ENCODE measurements at places on chromosomes 2 and 18.

DNA sequence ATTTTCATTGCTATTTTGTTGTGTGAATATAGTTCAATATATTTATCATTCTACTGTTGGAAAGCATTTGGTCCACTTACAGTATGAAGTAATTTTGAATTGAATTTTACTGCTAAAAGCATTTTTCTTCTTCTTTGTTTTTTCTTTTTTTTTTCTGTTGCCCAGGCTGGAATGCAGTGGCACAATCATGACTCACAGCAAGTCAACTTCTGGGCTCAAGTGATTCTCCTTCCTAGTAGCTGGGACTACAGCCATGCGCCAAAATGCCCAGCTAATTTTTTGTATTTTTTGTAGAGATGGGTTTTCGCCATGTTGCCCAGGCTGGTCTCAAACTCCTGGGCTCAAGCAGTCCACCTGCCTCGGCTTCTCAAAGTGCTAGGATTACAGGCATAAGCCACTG lies 2.4 kb upstream of the ETAA1 start:
- no peak for DNase-seq

DNA sequence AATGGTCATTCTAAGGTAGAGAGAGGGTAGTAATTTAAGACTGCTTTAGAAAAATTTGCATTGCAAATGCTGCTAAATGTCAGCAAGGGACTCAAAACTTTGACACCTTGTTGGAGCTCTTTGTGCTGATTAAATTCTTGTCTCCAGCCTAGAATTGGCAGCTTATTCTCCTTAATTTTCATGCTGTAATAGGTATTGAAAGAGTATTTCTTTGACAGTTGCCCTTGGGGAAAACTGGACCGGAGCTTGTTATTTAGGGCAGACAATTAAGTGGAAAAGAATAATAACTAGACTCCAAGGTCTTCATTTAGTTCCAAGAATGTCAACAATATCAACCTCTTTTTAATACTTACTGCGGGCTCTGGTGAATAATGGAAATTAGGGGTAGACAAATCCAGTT lies 264.0 kb downstream of the TPGS2 start:
- DNase-seq = no peak

GRCh38 chr2:238528953-238529781 lies 102.4 kb downstream of the ASB1 start:
- no peak for DNase-seq

GRCh38 chr2:33316328-33316727 lies 160.1 kb upstream of the RASGRP3 start:
- DNase-seq = no peak

GRCh38 chr2:162579169-162579568 lies 235.2 kb downstream of the GCA start:
- no peak for DNase-seq

DNA sequence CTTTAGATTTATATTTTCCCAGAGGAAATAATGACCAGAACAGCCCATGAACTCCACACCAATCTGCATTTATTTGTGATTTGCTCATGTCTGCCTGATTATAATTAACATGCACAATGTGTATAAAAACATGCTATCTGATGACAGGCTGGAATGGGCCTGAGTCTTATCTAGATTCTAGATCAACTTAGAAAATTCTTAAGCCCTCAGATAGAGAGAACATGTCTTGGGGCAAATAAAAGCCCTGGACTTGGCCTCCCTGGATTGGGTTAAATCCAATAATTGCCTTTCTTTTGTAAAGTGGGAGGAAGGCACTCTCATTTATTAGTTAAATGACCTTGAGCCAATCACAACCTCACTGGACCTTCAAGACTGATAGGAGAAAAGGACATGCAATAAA lies 61.8 kb downstream of the EVA1A start:
- DNase-seq = no peak

DNA sequence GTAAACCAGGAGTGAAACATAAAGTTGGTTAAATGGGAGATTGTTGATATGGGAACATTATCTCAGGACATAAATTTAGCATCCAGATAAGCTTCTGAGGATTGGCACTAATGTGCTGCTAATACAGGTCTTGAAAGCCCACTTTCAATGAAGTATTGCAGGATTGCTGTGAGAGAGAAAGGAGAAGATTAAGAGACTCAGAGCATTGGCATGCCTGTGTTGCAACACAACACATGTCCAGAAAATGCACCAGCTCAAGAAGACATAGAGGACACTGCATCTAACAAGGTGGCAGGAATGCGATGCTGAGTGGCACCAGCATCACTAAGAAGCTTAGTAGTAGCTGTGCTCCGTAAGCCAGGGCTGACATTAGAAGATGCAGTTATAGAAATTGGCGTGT lies 728.9 kb downstream of the SUCLG1 start:
- DNase-seq = no peak

- no peak for DNase-seq
These were observed 4.3 kb downstream of the TSHZ1 start for GRCh38 chr18:75214766-75215510.

- DNase-seq = no peak
These were observed 21.1 kb downstream of the SERPINE2 start for GRCh38 chr2:224017957-224018356.

DNA sequence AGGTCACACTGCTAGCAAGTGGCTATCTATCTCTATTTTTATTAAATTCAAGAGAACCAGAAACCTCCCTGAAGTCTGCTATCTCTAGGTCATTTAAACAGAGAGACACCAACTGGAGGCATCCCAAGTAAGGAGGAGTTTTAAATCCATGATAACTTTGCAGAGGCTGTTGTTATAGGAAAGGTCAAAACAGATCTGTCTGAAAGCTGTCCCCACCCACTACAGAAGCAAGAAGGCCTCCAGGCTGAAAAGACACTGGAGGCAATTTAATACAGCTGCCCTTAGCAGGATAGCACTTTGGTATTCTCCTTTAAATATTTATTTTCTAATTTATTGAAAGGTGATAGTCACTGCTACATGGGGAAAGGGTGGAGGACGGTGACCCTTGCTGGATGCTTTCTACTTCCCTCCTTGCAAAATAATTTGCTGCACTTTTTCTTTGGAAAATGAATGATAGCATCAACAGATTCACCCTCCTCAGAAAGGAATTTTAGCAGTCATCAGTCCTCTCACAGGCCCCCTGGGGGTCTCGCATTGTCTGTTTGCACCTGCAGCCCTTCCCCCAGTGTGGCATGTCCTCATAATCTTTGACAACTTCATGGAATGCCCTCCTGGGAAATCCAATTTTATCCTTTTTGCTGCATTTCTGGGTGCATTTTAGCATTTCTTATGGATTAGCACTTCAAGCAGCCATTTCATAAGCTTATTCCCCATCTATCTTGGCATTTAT lies 429.5 kb upstream of the TNP1 start:
- DNase-seq = no peak

DNA sequence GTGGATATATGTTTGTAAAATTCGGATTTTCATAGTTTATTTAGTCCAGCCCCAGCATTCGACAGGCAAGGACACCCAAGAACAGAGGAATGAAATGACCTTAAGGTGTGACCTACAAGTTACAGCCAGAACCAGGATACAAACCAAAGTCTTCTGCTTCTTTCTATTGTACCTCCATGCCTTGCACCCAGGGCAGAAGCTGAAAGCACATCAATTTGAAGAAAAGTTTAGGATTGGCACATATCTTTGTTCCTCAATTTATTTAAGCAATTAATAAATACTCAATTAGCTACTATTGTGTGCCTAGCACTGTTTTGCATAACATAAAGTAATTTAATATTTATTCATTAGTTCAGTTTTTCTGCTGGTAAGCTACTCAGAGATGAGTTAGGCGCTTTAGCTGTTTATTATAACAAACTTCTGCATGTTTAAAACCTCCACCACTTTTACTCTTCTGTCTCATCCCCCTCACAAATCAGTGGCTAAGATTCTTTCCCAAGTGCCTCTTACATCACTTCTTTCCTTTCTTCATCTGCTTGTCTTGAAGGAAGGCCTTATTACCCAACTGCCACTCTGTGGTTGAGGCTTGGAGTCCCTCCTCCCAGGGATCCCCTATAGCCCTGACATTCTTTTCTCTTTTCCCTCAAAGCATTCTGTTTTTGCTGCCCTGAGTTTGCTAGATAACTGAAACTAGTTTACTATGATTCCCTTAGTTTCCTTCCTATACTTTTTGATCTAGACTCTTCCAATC lies 37.1 kb upstream of the DARS1 start:
- DNase-seq = no peak
